ENCODE measurements at places on chromosomes 1 and 21.

DNA sequence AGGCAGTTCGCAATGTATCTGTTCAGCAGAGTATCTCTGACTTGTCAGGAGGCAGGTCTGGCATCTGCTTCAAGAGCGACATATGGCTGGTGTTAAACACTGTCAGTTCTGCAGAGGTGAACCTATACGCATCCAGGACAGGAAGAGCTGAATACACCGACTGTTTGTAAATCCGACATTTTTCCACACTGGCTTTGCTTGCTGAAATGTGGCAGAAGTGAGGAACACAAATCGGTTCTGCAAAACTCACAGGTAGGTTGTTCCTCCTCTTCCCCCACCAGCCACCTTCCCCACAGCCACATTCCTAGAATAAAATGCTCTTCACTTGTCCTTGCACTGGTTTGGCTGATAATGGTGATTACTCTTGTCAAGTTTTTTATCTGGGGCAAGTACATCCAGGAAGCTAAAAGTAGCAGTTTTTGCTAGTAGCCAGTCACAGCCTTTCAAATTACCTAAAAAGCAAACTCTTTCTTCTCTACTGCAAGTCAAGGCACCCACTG lies 289.2 kb downstream of the GRIK1 start:
- peak; percentile 42 for DNase-seq

DNA sequence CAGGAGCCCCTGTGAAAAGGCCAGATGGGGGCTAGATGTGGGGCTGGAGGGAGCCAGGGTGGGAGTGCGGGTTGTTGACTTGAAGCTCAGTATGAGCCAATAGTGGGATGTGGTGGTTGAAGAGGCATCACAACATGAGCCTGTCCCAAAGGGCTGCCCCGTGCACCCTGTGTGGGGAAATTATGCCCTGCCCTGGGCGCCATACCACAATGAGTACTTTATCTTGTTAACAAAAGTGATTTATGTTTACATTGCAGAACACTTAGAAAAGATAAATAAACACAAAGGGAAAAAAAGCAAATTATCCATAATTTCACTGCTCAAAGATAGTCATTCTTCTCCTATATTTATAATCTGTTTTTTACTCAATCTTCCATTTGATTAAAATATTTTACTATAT lies 1.6 kb upstream of the NFASC start:
- DNase-seq: no peak

DNA sequence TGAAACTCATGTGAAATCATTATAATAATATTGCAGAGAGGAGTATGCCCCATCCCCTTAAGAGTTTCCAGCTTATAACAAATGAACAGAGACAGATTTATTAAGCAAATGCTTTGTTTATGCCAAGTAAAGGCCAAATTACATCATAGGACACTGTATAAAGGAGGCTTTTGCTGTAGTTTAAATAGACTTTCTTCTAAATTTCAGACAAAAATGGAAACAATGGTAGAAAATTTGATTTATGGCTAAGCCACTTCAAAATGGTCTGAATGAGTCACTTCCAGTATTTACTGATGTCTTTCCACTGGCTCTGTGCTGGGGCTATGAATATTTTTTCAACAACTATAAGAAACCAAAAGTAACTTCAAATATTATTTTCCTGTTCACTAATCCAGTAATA lies 81.1 kb upstream of the ST6GALNAC5 start:
- no peak for DNase-seq

GRCh38 chr1:119674835-119675289 lies 26.8 kb upstream of the ZNF697 start:
- DNase-seq: peak; percentile 72

DNA sequence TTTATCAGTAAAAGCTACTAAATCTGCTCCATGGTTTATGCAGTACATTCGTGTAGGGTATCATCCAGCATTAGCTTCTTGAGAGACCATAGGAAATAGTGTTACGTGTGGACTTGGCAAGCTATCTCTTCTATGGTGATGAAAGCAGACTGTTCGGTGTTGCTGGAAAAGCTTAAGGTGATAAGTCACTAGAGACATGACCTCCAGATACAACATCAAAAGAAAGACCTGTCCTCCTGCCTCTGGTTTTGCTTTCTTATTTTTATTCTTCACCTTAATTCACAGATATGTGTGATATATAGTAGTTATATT lies 53.5 kb upstream of the S1PR1 start:
- DNase-seq: no peak

- no peak for DNase-seq
Observed at GRCh38 chr1:11534846-11535245, 55.9 kb downstream of the DISP3 start.

DNA sequence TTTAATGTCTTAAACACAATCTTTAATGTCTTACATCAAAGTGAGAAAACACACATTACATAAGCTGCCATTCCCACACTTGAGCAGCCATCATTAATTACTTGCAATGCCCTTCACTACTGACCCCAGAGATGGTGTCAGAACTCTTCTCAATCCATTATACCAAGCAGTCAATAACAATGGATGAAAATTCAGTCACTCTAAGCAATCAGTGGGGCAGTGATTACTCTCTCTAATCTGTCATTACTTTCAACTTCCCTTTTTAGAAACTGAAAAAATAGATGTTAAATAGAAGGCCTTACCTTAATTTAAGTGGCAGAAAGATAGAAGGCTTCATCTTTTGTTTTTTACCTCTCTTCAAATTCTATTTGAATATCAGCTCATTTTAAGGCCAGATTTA lies 9.7 kb upstream of the FRRS1 start:
- no peak for DNase-seq

GRCh38 chr1:3675436-3675835 lies 23.1 kb downstream of the TP73 start:
- DNase-seq: no peak

DNA sequence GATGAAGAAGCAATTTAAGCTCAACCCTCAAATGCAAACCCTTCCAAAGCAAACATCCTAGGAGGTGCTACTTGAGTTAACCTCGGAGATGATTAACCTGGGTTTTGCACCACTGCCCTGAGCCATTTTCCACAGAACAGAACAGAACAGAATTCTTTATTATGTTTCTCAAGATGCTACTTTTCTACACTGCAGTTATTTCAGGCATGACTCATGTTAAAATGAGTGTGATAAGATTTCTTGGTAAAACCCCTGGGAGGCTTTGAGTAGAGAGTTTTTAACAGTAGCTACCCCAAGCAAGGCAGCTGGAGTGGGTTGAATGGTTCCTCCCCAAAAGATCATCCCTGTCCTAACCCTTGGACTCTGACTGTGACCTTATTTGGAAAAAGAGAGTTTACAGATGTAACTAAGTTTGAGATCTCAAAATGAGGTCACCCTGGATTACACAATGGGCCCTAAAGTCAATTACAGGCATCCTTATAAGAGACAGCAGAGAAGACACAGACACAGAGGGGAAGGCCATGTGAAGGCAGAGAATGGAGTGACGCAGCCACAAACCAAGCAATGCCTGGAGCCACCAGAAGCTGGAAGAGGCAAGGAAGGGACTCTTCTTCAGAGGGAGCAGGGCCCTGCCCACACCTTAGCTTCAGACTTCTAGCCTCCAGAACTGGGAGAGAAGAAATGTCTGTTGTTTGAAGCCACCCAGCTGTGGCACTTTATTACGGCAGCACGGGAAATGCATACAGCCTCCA lies 153.4 kb downstream of the ETS2 start:
- DNase-seq: peak; percentile 2

- DNase-seq: no peak
Observed at GRCh38 chr1:6965083-6965934, 180.1 kb downstream of the CAMTA1 start.

DNA sequence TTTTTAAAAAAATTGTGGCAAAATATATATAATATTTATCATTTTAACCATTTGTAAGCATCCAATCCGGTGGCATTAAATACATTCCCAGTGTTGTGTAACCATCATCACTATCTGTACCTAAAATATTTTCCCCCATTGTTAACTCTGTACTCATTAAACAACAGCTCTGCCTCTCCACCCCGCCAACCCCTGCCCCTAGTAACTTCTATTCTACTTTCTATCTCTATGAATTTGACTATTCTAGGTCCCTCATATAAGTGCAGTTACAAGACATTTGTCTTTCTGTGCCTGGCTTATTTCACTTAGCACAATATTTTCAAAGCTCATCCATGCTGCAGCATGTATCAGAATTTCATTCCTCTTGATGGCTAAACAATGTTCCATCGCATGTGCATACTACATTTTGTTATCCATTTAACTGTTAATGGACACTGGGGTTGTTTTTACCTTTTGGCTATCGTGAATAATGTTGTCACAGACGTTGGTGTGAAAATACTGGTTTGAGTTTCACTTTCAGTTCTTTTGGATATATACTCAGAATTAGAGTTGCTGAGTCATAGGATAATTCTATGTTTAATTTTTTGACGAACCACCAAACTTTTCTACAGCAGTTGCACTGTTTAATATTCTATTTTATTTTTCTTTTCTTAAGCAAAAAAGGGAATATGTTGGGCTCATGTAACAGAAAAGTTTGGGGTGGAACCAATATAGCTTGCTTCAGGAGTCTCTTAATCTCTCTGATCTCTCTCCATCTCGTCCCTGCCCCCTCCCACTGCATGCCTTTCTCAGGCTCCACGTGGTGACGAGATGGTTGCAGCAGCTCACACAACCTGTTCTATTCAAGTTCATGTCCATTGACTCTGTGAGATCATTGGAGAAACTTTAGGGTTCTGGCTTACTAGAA lies 25.2 kb upstream of the RCAN1 start:
- no peak for DNase-seq

GRCh38 chr1:180574031-180574713 lies 15.4 kb downstream of the OVAAL start:
- no peak for DNase-seq

GRCh38 chr1:154489695-154490274 lies 12.2 kb upstream of the TDRD10 start:
- DNase-seq: no peak

DNA sequence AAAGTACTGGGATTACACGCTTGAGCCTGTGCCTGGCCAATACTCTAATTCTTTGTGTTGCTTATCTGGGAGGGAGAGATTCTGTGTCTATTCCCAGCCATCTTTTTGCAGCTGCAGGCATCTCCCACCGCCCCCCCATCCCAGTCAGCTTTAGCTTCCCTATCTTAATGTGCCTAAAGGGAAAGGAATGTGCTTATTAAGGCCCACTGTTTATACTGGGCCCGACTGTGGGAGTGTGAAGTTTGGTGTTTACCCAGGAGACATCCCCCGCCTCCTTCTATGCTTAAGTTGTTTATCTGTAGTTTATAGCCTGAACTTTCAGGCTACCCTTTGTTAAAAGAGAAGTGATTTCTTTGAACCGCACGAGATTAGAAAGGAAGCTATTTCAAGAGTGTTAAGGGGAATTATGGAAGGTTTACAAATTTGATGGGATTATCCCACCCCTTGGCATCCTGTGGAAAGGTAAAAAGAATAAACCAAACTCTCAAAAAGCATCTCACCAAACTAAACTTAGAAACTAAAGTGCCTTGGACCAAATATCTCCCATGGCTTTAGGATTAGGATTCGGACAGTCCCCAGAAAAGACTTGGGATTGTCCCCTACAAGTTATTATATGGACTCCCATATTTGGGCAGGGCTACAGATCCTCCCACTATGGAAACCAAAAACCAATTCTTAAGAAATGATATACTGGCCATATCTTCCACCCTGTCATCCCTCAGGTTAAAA lies 25.5 kb upstream of the ZNF496 start:
- DNase-seq: no peak

DNA sequence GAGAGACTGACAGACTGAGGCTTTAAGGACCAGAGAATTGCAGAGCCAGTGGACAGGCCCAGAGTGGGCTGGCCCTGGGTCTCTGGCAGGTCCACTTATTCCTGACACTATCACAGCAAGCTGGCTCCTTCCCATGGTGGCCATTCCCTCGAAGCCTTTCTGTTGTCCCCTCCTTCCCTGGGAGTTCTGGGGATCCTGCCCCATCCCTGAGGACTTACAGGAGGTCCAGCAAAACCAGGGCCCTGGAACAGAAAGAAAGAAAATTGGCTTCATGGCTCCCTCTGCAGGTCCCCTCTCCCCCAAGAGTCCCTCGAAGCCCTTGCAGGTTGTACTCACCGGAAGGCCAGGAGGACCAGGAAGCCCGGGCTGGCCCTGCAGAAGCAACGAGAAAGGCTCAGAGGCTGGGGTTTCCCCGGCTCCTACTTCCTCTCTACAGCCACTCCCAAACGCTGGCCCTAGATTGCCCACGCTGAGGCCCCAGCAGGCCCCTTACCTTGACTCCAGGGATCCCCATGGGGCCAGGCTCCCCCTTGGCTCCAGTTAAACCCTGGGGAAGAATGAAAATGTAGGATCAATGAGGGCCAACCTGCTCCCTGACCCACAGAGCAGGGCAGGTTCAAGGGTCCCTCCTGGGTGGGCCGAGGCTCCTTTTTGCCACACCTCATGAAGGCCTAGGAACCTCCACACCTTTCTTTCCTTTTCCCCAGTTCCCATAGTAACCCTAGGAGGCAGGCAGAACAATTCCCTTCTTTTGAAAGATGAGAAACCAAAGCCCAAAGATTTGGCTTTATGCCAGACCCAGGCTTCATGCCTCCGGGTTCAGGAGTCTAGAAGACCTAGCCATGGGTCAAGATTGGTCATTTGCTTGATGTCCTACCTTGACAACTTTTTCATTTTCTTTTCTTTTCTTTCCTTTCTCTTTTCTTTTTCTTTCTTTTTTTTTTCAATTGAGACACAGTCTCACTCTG lies 4.6 kb downstream of the COL9A2 start:
- peak; percentile 42 for DNase-seq

DNA sequence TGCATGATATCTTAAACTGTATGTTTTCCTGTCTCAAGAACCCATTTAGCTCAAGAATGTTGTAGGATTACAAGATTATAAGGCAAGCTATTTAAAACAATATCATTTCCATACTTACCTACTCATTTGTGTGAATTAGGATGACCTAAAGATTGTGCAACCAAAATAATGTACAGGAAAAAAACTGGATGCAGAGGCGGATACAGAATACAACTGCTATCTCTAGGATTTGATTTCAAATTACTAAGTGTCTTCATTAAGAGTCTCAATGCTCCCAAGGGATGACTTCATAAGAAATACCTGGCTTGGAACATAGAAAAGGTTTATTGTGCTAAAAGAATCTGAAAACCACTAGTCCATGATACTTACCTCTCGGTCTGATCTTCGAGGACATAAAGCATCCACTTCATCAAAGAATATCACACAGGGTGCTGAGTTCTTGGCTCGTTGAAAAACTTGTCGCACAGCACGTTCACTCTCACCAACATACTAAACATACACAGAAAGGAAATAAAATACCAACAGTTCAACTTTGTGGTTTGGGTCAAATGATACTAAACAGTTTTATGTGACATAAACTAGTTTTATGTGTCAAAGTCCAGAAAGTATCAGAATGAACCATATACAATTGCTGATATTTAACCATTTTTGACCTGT lies 54.9 kb downstream of the NVL start:
- no peak for DNase-seq

- DNase-seq: no peak
Observed at GRCh38 chr1:10869933-10870332, 73.5 kb upstream of the CASZ1 start.

- peak; percentile 74 for DNase-seq
Observed at GRCh38 chr1:89942825-89943658, 51.9 kb upstream of the ZNF326 start.

GRCh38 chr1:20158358-20159070 lies 19.4 kb downstream of the PLA2G2F start:
- DNase-seq: no peak

GRCh38 chr21:22346576-22346975 lies 1348.4 kb downstream of the NCAM2 start:
- no peak for DNase-seq

- DNase-seq: no peak
Observed at GRCh38 chr1:167294528-167294927, 73.8 kb downstream of the POU2F1 start.
